GM18507 (cell line): ENCODE measurements at places on chromosomes 5 and 9.

DNA sequence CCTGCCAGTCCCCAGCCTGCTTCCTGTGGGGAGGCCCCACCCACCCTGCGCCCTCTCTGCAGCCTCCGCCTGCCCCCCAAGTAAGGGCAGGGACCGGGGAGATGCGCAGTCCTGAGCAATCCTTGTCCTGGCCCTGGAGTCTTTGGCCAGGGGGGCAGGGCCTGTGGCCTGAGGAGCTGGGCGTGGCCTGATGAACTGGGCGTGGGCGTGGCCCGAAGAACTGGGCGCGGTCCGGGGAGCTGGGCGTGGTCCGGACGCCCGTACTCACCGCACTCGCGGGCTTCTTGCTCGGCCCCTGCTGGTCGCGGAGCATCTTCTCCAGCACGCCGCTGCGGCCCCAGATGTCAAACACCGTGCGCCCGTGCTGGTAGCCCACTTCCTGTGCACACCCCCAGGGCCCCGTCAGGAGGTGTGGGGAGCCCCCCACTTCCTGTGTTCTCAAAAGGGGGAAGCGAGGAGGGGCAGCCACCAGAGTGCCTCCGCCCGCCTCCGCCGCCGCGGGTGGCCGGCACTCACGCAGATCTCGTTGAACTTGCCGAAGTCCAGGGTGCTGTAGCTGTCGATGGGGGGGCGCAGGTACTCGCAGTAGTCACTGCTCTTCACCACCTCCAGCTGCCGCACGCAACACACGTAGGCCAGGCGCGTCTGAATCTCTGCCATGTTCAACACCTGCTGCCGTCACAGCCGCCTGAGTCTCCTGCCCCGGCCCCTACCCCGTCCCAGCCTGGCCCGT, 2.7 kb upstream of the NSMF start:
- DNase-seq, result peak; percentile 71

DNA sequence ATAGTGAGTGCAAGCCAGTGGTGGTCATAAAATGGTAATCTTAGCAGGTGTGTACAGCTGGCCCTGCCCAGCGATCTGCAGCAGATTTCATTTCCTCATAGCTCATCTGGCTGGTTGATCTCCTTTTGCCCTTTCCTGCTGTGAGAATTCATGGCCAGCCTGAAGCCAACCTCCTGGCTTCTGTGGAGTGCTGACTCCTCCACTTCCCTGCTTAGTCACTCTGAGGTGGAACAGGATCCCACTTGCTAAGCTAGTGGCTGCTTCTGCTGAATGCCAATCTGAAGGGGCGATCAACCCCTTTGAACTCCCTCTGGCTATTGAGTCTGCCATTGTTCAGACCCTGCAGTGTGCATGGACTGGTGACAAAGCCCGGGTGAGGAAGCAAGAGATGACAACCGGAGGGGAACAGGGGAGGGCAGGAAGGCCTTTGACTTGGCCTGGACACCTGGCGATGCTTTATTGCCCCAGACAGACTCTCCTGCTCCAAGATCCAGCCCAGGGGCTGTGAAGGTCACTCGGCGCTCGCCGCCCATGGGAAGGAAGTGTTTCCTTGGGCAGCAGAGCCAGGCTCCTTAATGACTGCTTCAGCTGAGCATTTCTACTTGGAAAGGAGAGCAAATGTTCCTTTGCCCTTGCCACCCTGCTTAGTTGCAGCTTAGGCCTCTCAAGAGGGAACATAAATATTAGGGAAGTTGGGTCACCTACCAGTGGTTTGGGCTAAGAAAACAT, 341.1 kb downstream of the ZSWIM6 start:
- DNase-seq, result no peak

- no peak for DNase-seq
Measured at GRCh38 chr5:57784121-57784520, 301.5 kb upstream of the ACTBL2 start.

- no peak for DNase-seq
Measured at GRCh38 chr5:82494942-82495341, 216.8 kb upstream of the RPS23 start.

DNA sequence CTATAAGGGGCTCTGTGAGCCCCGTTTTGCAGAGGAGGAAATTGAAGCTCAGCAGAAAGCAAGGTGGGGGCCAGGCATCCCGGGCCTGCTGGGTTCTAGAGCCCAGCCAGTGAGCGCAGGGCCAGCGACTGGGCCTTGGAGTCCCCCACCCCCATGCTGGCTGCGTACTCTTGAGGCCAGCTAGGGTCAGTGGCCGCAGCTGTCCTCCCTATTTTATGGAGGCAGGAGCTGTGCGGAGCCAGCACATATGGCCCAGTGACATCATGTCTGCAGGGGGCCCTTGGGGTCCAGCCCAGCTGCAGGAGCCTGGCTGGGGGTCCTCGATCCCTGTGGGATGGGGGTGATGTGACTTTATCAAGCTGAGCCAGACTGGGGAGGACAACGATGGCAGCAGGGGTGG, 71.3 kb downstream of the HMCN2 start:
- no peak for DNase-seq

- no peak for DNase-seq
Measured at GRCh38 chr9:124770359-124771020, 621 bp downstream of the NR6A1 start.

- DNase-seq, result no peak
Measured at GRCh38 chr5:4295663-4296339, 700.2 kb downstream of the IRX1 start.
